ENCODE measurements at places on chromosomes 5 and 9.

- no peak for DNase-seq
These were observed 101.8 kb downstream of the MAST4 start for GRCh38 chr5:66697796-66698564.

- DNase-seq: no peak
These were observed 21.9 kb upstream of the PDCD1LG2 start for GRCh38 chr9:5488221-5489008.

DNA sequence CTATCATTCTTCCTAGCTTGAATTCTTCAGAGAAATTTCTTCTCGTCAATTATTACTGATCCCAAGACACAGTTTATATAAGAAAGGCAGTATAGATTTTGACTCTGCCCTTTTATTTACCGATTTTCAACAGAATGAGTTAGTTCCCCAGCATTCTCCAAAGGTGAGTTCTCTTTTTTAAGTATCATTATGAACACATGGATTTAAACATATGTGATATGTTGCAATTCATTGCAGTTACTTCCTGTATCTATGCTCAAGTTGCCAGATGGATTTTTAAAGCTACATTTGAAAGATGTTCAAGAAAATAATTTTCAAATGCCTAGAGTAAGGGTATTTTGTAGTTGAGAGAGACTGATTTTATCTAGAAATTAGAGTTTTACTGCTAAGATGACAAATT is 8.4 kb downstream of the WDR41 start:
- no peak for DNase-seq

DNA sequence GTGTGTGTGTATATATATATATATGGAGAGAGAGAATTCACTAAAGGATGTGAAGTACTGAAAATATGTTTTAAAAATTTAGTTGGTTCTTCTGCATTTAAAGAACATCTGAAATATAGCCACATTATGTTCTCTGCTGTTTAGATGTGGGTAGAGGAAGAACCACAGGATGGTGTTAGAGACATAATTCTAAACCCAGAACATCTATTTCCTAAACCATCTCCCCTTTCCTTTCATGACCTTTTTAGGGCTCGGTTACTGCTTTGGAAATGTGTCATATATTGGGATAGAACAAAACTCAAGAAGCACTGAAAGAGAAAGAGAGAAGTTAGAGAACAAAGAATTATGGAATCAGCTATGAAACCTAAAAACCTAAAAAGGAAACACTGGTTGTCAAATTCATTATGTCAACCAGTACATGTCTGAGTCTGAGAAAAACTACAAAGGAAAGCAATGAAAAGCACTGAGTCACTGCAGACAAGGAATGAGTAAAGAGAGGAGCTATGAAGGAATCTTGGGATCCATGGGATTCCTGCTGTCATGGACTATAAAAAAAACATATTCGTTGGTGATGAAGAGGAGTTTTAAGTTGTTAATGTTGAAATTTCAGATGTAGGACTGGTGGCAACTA is 28.4 kb downstream of the SLC12A2 start:
- DNase-seq: peak; percentile 45

- peak; percentile 42 for DNase-seq
These were observed 89.9 kb downstream of the SIL1 start for GRCh38 chr5:139108063-139108824.

GRCh38 chr5:174086751-174087150 is 41.2 kb downstream of the NSG2 start:
- DNase-seq: no peak

DNA sequence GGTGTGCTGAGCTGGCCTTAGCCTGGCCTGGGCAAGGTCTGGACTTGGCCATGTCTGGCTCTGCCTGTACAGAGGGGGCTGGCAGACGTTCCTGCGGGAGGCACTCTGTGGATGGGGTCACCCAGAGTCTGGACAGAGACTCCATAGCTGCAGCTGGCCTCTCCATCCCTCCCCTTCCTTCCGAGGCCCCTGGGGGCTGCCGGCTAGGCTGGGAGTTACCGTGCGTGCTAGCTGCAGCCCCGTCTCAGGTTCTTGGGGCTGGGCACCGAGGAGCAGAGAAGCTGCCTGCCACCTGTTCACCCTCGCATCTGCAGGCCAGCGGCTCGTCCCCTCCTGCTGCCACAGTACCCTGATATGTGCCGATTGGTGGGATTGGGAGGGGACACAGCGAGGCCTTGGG is 63.4 kb downstream of the RXRA start:
- DNase-seq: no peak

DNA sequence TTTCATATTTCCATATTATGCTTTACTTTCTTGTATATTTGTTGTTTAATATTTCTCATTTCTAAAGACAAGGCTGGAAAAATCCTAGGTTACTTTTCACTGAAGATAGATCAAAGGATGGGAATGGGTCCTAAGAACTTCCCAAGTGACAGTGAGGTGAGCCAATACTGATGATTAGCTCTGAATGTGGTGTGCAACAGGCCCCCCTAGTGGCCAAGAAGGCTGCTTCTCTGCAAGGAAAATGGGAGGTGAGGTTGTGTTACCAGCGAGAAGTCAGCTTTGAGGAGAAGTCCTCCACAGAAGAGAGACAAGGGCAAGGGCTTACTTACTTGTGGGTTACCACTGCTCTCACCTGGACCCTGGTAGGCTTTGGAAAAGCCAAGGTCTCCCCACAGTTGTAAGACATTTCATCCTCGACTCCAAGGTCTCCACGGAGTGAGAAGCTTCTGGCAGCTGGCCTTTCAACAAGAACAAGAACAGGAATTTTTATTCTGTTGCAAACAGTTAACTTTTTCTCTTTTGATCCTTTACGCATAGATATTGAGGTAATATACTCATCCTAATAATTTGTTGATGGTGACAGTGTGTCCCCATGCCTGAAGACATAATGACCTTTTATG is 69.9 kb downstream of the MAMDC2 start:
- DNase-seq: peak; percentile 76

DNA sequence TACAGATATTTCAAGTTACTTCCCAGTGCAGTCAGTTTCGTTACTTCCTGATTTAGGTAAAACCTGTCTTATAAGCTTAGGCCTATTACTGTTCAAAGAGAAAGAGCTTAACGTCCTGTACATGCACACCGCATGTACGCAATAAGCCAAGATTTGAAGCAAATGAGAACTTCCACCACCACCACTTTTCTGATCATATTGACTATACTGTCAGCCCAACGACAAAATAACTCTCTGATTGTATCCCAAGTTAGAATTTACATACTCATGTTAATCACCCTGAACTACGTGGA is 5.1 kb downstream of the NFIB start:
- peak; percentile 31 for DNase-seq

DNA sequence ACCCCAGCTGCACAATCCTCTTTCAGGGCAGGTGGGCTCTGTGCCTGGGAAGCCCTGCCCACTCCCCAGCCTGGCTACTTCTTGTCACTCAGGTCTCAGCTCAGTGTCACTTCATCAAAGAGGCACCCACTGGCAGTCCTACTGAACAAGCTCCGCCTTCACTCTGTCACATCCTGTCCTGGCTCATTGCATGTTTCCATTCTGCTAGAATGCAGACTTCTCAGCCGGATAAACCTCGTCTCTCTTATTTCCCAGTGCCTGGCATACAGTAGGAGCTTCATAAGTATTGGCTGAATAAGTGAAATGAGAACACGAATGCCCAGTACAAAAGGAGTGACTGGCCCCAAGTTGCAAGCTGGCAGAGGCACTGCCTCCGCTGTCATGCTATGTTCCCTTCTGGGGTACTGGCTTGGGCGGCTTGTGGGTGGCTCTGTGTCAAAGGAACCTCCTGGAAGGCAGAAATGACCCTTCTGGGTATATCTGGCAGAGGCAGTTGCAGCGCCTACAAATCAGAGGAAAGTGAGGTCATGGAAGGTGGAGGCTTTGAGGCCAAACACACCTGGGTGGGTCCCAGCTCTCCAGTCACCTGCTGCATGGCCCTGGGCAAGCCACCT is 98.3 kb upstream of the PHYKPL start:
- DNase-seq: no peak

DNA sequence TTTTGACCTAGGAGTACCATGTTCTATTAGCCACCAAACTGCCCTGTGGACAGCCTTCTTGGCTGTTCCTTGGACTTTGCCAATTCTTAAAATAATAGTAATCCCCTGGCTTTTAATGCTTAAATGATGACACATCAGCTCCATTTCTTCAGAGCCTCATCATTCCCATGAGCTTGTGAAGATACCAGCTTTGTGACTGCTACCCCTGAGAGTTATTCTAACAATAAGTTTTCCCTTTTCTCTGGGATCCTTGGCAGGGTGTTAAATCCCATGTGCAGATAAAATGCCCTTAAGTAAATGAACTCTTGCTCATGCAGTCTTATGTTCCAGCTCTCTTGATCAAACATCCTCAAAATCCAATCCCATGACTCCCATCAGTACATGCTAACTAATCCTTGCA is 415.3 kb downstream of the CETN3 start:
- DNase-seq: peak; percentile 64

DNA sequence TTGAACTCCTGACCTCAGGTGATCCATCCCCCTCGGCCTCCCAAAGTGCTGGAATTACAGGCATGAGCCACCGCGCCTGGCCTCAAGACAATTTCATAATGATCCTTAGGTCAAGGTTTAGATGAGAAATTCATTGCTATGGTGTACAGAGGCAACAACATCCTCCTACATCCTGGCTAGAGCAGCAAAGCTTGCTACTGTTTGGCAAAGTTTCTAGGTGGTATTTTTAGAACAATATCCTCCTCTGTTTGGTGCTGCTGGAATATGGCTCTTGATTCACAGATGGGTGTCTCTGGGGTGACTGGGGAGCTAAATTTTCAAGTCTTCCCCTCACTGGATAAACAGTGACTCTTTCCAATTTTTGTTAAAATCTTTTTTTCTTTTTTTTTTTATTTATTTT is 30.6 kb downstream of the CRHBP start:
- no peak for DNase-seq

DNA sequence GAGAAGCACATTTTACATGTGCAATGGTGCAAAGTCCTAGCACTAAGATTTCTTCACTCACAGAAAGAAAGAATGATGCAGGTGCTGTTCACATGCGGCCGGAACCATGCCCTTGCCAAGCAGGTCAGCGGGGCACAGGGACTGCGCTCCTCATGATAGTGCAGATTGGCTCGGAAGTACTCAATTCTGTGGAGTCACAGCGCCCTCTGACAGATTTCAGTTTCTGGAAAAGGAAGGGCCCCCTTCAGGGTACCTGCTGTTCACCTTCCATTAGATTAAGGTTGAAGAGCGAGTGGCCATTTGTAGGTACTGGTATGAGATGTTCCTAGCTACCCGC is 75.7 kb downstream of the TMC1 start:
- no peak for DNase-seq

- peak; percentile 28 for DNase-seq
These were observed 432 bp downstream of the STARD4 start for GRCh38 chr5:111511831-111512374.

DNA sequence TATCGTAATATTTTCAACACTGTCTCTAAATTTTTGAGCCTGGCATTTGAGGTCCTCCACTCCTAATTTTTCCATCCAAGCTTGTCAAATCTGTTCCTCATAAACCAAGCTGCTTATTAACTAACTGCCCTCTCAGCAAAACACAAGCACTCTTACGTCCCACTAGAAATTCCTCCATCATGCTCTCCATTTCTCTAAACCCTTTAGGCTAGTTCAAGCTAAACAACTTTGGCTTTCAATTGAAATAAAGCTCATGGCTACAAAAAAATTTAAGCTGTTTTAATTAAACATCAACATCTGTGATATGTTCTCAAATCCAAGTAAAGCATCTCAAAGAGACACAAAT is 45.7 kb downstream of the RNF145 start:
- DNase-seq: no peak

- DNase-seq: peak; percentile 72
These were observed 623.3 kb downstream of the HINT1 start for GRCh38 chr5:130541617-130542221.

DNA sequence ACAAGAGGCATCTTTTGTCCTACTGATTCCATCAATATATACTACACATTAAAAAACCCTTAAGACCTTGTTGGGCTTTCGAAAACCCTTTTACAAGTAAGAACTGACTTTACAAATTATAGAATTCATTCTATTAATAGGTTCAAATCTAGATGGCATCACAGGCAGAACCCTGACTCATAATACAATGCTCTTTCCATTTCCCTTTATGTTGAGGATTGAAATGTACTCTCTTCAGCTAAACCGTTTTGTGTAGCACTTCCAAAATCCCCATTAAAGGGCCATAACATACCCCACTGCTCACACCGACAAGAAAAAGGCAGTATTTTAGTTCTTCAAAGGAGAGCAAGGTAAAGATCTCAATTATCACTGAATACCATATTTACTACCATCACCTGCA is 11.2 kb downstream of the CSNK1A1 start:
- DNase-seq: no peak

GRCh38 chr5:149211566-149211965 is 60.1 kb upstream of the AFAP1L1 start:
- peak; percentile 63 for DNase-seq

DNA sequence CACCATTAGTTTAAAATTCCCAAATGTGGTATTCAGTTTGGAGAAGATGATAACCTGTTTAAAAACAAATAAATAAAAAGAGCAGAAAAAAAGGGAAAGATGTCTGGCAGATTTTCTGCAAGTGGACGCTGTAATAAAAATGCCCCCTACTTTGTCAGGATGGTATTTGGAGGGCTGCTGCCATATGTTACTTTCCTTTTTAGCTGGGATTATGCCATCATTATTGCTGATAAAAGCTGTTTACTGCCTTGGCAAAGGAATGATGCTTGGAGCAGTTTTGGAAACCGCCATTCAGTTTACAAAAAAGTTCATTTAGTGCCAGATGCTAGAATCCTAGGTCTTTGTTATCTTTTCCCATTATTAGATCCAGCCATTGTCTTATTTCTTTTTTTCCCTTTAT is 104.8 kb downstream of the PBX3 start:
- DNase-seq: peak; percentile 41

DNA sequence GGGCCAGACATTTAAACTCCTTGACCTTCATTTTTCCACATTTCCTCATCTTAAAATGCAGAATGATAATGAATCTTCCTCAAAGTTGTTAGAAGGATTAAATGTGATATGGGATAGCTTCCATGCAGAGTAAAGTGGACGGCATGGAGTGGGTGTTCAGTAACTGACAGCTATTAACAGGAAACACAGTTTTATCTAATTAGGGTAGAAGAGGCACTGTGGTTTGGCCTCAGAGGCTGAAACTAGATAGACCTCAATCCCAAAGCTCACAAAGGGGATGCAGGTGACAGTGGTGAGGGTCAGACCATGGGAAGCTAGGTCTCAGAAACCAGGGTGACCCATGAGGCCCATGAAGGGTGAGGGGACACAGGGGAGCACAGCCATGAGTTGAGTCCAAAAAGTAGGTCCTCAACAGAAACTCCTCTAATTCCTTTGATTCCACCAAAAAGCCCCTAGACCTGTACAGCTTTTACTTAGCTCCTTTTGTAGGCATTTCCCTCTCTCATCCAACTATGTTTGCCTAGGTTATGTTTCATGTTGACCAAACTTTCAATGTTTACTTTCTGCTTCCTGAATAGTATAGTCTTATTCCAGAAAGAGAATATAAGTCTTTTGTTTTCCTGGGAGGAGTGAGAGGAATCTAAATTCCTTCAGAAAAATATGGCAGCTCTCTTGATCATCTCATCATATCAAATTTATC is 27.9 kb upstream of the GLDC start:
- DNase-seq: no peak

Data from fibroblast of the aortic adventitia (primary cell).